Bronchial epithelial cell (primary cell): ENCODE measurements at places on chromosomes 2 and 18. TPM values are rescaled to one million over a fixed set of nuclear protein-coding genes. Genes with fewer than 3 reads are reported as not detected.

Gene FAM110C
- total RNA-seq = 9.2 and 9.9 TPM in 2 replicates

DNA sequence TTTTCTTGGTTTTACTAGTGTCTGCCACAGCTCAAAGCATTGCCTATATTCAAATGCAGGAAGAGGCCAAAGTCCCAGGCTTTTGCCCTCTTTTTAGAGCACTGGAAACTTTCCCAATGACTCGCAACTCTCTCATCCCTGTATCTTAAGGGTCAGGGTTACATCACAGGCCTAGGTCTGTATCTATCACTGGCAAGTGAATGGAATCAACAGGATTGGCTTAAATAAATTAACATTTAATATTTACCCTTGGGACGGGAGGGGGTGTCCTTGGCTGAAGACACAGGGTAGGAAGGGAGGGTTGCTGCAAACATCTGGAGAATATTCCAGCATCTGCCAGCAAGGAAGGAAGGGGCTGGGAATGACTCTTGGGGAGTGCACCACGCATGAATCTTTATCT lies 242.6 kb downstream of the SLC4A3 start:
- DNase-seq = peak; percentile 26

GRCh38 chr2:131431336-131431735 lies 44.6 kb upstream of the TUBA3D start:
- DNase-seq = no peak

DNA sequence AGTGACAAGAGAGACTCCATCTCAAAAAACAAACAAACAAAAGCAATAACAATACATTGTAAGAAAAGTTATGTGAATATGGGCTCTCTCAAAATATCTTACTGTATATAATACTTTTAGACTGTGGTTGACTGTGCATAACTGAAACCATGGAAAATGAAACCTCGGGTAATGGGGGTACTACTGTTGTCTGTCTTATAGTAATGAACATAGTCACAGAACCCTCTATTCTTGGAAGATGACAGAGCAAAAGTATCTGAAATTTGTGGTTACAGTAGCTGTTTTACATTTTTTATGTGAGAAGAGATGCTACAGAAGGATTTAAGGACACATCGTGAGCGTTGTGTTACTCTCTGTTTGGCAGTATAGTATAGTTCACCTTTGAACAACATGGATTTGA lies 60.5 kb downstream of the MAP4K4 start:
- no peak for DNase-seq

- no peak for DNase-seq
Measured at GRCh38 chr2:85794038-85794441, 40.2 kb downstream of the ATOH8 start.
